Skin of body (tissue), 3 donors: ENCODE measurements at places on chromosomes 7 and 10.

- no peak for DNase-seq
Measured at GRCh38 chr10:71337219-71337701, 18.2 kb downstream of the SLC29A3 start.

DNA sequence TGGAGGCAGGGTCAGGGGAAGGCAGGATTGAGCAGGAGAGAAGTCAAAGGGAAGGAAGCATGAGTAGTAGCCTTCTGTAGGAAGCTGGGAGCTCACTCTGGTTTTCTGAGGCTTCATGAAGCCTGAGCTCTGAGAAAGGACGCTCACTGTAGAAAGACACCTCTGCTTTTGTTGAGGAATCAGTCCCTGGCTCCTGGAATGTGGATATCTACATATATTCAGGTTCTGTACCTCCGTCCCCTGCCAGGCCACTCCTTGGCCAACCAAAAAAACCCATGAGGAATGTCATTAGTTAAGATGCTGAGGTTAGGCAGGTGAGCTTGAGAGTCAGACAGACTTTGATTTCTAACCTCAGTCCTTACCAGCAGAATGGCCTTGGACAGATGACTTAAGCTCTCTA, 283.5 kb upstream of the HABP2 start:
- DNase-seq, result no peak

GRCh38 chr10:117165538-117166417, 27.7 kb upstream of the VAX1 start:
- no peak for DNase-seq

- DNase-seq, result no peak
Measured at GRCh38 chr7:30879139-30880124, 32.2 kb upstream of the AQP1 start.

- no peak for DNase-seq
Measured at GRCh38 chr10:55233090-55233489, 432.1 kb upstream of the PCDH15 start.

- DNase-seq, result no peak
Measured at GRCh38 chr10:77016278-77016815, 621.3 kb downstream of the KCNMA1 start.

GRCh38 chr7:157442456-157442855, 105.7 kb downstream of the DNAJB6 start:
- no peak for DNase-seq

DNA sequence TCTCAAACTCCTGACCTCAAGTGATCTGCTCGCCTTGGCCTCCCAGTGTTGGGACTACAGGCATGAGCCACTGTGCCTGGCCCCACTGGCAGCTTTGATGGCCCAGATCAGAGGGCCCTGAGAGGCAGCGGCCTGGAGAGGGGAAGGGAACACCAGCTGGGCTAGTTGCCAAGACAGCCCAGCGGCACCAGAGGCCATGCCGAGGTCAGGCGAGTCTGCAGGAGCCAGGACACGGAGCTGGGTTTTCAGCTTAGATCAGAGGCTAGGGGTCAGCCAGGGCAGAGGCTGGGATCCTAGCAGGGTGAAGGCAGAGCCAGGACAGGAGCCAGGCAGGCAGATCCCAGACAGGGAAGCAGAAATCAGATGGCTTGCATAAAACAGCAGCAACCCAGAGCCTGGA, 92.9 kb downstream of the MYL10 start:
- no peak for DNase-seq

GRCh38 chr10:90871279-90871765, 452 bp upstream of the RPP30 start:
- DNase-seq, result peak; percentile 86

GRCh38 chr10:98910546-98910945, 325.1 kb downstream of the HPSE2 start:
- DNase-seq, result no peak

DNA sequence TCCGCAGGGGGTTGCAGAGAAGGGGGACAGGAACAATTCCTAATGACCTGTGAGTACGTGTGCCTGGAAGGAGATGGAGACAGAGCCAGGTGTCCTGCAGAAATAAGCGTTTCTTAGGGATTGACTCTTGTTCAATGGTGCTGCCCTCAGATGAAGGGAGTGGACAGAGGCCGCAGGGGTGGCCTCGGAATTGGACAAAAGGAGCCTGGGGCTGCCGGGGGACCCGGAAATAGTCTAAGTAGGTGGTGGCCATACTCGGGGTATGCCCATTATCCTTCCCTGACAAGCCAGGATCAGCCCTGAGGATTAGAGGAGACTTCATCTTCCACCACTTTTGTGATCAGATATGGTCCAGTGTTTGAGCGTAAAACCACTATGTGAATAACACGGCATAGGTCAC, 39.2 kb downstream of the ELFN1 start:
- DNase-seq, result no peak

- no peak for DNase-seq
Measured at GRCh38 chr10:80528185-80528700, 9.5 kb upstream of the SH2D4B start.

GRCh38 chr10:4131407-4132215, 346.6 kb upstream of the KLF6 start:
- peak; percentile 78 for DNase-seq

DNA sequence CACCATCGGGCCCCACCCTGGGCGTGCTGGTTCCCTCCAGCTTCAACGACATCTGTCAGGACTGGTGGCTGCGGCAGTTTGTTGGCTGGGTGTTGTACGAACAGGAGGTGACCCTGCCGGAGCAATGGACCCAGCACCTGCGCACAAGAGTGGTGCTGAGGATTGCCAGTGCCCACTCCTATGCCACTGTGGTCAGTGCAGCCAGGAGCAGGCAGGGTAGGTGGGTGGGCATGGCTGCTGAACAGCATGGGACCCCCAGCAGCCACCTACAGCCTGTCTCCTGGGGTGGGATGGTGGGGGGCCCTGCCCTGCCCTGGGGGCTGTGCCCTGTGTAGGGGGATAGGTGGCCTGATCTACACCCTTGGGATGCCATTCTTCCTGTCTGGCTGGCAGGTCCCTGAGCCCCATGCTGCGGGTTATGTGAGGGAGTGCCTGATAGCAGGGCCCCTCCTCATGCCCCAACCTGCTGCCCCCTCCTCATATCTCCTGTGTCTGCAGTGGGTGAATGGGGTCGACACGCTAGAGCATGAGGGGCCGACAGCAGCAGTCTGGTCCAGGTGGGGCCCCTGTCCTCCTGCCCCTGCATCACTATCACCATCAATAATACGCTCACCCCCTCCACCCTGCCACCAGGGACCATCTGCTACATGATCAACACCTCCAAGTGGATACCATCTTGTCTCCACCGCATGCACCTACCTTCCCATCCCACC, 56.9 kb downstream of the ZNF727 start:
- DNase-seq, result no peak

DNA sequence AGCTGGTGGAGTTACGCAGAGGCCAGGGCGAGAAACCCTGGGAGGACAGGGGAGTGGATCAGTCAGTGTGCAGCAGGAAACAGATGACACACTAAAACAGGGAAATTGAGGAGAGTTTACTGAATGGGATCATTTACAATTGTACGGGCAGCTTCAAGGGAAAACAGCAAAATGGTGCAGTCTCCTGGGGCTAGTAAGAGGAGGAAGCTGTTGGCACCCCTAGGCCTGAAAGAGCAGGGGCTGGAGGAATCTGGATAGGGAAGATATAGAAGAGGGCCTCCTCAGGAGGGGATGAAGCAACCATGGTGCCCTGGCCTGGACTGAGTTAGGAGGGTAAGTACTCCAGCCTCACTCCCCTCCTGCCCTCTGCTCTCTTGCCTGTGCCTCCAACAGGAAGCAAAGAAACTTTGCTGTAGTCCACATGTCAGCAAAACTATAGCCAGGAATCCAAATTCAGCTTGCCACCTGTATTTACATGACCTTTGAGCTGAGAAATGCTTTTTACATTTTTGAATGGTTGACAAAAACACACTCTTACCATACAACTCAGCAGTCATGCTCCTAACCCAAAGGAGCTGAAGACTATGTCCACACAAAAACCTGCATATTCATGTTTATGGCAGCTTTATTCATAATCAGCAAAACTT, 52.3 kb upstream of the OPN4 start:
- no peak for DNase-seq

GRCh38 chr7:90188281-90188680, 23.3 kb upstream of the STEAP2 start:
- no peak for DNase-seq

DNA sequence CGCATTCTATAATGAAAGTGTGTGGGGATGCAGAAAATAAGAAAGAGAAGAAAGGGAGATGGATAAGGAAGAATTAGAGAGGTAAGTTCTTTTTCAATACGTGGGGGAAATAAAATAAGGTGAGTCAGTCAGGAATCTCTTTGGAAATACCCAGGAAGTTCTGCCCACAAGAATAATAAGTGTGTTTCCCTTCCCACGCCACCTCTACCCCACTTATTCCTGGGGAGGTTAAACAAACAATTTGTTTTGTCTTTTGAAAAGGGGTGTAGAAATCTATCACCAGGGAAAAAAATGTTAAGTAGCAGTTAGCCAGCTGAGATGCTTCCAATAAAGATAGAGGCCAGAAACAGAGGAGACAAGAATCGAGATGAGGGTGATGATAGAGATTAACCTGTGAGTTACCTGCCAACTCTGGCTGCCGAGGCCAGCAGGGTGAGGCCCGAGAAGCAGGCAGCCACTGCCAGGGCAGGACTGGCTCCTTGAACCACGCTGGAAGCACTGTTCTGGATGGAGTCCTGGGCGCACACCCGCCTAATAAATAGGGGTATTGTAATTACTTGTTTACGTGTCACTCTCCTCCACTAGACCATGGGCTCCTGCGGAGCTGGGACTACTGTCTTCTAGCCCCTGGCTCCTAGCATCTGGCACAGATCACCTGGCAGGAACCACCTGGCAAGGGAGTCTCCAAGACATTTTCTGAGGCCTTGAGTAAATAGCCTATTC, 191.3 kb downstream of the FGFR2 start:
- DNase-seq, result no peak

- DNase-seq, result no peak
Measured at GRCh38 chr7:112452102-112452888, 2.0 kb downstream of the IFRD1 start.

DNA sequence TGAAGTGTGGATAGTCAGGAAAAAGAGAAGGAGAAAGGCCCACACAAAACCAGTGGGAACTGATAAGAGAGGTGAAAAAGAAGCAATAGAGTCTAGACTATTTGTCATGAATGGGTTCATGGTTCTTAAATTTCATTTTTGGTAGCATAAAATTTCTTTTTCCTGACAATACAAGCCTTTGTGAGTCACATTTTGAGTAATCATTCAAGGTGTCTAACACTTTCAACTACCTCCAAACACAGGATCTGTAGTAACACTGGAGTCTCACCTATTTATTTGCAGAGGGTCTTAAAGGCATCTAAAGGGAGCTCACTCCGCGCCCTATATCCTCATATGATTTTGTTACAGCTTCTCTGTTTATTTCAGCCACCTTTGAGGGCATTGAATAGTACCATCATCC, 96.0 kb downstream of the SAMD9 start:
- DNase-seq, result no peak

DNA sequence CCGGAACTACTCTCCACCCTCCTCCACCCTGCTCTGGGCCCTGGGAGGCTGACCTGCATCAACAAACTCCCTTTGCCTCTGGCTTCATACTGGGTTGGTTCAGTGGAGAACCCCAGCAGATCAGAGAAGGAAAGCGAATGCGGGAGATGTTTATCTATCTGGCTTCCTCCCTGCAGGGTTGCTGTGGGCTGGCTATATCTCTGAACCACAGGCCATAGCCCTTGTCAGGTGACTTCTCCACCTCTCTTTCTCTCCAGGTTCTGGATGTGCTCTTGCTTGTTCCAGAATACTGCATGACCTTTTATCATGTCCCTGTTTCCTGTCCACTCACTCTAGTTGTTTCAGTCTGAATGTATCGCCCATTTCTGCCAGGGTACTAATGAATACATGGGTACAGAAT, 51.7 kb upstream of the IFRD1 start:
- no peak for DNase-seq

DNA sequence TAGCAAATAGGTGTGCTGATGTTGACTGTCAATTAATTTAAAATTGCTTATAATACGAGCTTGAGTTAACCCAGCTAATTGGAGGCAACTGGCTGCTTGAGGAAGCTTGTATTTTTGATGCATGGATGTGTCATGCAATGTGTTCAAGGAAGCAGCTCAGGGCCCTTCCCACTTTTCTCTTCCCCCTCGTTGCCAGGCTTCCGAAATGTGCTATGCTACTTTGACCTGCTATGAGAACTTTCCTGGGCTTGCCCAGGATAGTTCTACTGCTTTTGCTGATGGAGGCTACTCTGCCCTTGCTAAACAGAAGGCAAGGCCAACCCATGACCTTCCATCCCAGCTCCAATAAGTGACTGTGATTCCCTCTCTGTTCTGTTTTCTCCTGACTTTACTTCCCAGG, 24.4 kb downstream of the PLCE1 start:
- DNase-seq, result no peak

DNA sequence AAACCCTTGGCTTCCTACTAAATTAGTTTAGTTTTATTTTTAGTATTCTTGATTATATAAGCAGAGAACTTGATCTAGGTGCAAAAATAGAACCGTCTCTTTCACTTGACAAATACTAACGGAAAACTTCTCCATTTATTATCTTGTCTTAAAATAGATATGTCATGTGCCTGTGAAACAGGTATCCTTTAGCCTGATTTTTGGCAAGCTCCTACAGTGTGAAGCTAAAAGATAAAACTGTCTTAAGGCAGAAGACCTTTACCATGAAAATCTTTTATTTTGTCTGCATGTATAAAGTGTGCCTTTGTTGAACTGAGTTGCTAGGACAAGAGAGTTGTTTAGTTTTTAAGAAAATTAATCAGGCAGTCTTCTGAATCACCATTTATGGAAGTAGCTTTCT, 90.6 kb downstream of the CYP51A1 start:
- DNase-seq, result no peak

- DNase-seq, result no peak
Measured at GRCh38 chr10:111289461-111289860, 212.6 kb downstream of the ADRA2A start.

DNA sequence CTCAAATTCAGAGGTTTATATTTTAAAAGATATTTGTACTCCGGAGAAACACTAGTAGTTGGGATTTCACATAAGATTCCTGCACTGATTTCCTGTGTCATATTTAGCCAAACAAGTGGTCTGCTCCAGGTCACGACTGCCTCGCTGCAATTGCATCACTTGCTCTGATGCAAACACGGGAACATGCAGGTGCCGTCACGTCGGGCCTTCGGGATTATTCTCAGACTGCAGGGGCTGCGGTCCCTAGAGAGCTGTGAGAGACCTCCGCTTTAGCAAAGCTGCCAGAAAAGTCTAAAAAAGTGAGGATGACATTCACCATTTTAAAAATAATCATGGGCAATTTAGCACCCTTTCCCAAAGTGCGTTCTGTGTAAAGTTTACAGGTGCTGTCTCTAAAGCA, 93.5 kb upstream of the DDC start:
- no peak for DNase-seq

DNA sequence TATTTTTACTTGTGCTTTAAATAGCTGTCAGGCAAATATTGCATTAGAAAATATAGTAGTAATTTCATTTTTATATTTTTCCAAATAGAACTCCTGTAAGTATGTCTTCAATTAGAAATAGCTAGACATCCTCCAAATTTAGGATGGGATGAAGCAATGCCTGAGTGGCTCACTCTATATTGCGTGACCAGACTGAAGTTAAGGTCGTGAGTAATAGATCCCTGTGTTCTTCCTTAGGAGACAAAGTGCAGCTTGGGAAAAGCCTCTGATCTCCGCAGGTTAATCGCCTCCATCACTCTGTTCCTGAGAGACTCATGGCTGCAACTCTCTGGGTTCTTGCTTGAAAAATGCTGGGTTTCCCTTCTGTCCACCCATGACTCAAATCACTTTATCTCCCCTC, 484.8 kb upstream of the ANKRD30A start:
- DNase-seq, result no peak

GRCh38 chr7:156827587-156828203, 65.3 kb downstream of the LMBR1 start:
- no peak for DNase-seq

- no peak for DNase-seq
Measured at GRCh38 chr10:113213035-113213434, 263.0 kb downstream of the TCF7L2 start.
